ENCODE measurements at places on chromosomes 6 and 20.
A peak's percentile ranks its signal among the peaks of the same experiment; 100 is the strongest.

- H3K27ac ChIP-seq: no peak overlapping the region
- H3K27me3 ChIP-seq: no peaks in the 10 kb centered on the region
- peaks cover 31% of the 10 kb centered on the region for H3K36me3 ChIP-seq
- H3K4me3 ChIP-seq: no peak overlapping the region
- H3K4me1 ChIP-seq: no peaks in the 10 kb centered on the region
- no peak for DNase-seq
Observed at GRCh38 chr6:131581523-131581922, 8.5 kb downstream of the ARG1 start.

DNA sequence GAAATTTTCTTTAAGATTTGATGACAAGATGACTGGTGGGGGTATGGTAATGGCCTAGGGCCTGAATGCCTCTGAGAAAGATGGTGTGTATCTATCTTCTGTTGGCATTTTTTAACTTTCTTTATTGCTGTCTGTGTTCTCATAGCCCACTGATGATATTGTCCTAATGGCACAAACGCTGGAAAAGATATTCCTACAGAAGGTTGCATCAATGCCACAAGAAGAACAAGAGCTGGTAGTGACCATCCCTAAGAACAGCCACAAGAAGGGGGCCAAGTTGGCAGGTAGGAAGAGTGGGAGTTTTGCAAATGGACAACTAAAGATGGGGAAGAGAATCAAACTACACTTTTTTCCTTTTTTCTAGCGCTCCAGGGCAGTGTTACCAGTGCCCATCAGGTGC is 7.5 kb downstream of the BRD2 start:
- no peak for DNase-seq
- no peak overlapping the region for H3K27ac ChIP-seq
- H3K27me3 ChIP-seq: no peaks in the 10 kb centered on the region
- H3K4me1 ChIP-seq: peaks cover 31% of the 10 kb centered on the region

GRCh38 chr20:49810491-49811190 is 2.0 kb upstream of the SLC9A8 start:
- H3K27ac ChIP-seq: no peak overlapping the region
- no peak for DNase-seq
- H3K4me1 ChIP-seq: peaks cover 8% of the 10 kb centered on the region
- H3K27me3 ChIP-seq: no peaks in the 10 kb centered on the region
- peaks cover 7% of the 10 kb centered on the region for H3K36me3 ChIP-seq

DNA sequence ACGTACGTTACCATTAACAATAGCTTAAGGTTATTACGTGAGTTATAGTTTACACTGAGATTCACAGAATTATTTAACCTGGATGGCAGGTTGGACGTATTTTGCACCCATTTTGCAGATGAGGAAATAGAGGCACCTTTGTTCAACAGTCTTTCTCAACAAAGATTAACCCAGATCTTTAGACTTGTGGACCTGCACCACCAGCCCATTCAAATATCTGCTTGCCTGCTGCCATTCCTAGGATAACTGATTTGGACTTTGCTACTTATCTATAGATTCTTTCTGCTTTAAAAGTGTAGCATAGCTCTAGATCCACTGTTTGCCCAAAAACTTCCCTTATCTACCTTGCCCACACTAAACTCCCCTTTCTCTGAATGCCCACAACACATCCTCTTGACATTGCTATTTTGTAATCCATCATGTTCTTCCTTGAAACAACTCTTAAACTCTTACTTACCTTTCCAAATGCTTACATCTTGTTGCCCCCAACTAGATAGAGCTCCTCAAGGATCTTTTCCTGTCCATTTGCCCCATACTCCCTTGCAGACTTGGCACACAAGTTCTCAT is 56.4 kb upstream of the TNFAIP3 start:
- no peaks in the 10 kb centered on the region for H3K4me1 ChIP-seq
- no peak for DNase-seq
- no peak overlapping the region for H3K27ac ChIP-seq
- H3K4me3 ChIP-seq: no peak overlapping the region
- no peaks in the 10 kb centered on the region for H3K36me3 ChIP-seq

DNA sequence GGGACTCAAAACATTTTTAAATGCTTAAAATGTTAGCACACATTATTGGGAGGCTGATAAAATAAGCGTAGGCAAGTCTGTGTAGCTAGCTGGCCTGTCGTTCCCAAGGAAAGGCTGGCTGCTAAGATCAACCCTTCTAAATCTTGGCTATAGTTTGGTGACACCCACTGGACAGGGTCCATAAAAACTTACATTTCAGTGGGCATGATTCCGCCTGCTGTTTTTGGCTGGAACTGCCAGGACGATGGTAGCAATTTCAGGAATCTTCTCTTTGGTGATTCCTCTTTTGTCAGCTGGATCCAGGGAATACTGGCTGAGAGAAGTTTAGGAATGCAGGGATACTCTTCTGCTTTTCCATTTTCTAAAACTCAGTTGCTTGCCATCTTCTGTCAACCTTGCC is 162.2 kb downstream of the NKAIN2 start:
- H3K4me3 ChIP-seq: no peak overlapping the region
- H3K36me3 ChIP-seq: no peaks in the 10 kb centered on the region
- H3K27me3 ChIP-seq: no peaks in the 10 kb centered on the region
- DNase-seq: no peak
- no peak overlapping the region for H3K27ac ChIP-seq

GRCh38 chr6:41055149-41055548 is 2.1 kb downstream of the APOBEC2 start:
- H3K27me3 ChIP-seq: no peaks in the 10 kb centered on the region
- H3K4me1 ChIP-seq: no peaks in the 10 kb centered on the region
- no peak overlapping the region for H3K4me3 ChIP-seq
- no peak for DNase-seq

DNA sequence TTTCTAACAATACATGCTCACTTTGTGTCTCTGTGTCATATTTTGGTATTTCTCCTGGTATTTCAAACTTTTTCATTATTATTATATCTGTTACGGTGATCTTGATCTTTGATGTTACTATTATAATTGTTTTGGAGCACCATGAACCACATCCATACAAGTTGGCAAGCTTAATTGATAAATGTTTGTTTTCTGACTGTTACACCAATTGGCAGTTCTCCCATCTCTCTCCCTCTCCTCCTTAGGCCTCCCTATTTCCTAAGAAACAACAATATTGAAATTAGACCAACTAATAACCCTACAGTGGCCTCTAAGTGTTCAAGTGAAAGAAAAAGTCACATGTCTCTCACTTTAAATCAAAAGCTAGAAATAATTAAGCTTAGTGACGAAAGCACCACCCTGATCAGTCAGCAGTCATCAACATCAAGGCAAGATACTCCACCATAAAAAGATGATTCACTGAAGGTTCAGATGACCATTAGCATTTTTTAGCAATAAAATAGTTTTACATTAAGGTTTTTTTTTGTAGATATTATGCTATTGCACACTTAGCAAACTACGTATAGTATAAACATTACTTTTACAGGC is 61.5 kb downstream of the IBTK start:
- peaks cover 42% of the 10 kb centered on the region for H3K36me3 ChIP-seq
- H3K27me3 ChIP-seq: no peaks in the 10 kb centered on the region
- no peaks in the 10 kb centered on the region for H3K4me1 ChIP-seq
- no peak for DNase-seq

- H3K27ac ChIP-seq: no peak overlapping the region
- no peak overlapping the region for H3K4me3 ChIP-seq
- DNase-seq: no peak
- no peaks in the 10 kb centered on the region for H3K4me1 ChIP-seq
Observed at GRCh38 chr6:142185641-142186040, 38.6 kb downstream of the VTA1 start.

- H3K4me1 ChIP-seq: peaks cover 14% of the 10 kb centered on the region
- H3K36me3 ChIP-seq: peaks cover 9% of the 10 kb centered on the region
- no peak for DNase-seq
- H3K4me3 ChIP-seq: no peak overlapping the region
Observed at GRCh38 chr6:109451376-109451775, 4.2 kb downstream of the MICAL1 start.

- no peak overlapping the region for H3K4me3 ChIP-seq
- no peaks in the 10 kb centered on the region for H3K36me3 ChIP-seq
- DNase-seq: no peak
- H3K27me3 ChIP-seq: no peaks in the 10 kb centered on the region
- H3K27ac ChIP-seq: no peak overlapping the region
Observed at GRCh38 chr20:16437387-16437996, 135.8 kb downstream of the KIF16B start.

DNA sequence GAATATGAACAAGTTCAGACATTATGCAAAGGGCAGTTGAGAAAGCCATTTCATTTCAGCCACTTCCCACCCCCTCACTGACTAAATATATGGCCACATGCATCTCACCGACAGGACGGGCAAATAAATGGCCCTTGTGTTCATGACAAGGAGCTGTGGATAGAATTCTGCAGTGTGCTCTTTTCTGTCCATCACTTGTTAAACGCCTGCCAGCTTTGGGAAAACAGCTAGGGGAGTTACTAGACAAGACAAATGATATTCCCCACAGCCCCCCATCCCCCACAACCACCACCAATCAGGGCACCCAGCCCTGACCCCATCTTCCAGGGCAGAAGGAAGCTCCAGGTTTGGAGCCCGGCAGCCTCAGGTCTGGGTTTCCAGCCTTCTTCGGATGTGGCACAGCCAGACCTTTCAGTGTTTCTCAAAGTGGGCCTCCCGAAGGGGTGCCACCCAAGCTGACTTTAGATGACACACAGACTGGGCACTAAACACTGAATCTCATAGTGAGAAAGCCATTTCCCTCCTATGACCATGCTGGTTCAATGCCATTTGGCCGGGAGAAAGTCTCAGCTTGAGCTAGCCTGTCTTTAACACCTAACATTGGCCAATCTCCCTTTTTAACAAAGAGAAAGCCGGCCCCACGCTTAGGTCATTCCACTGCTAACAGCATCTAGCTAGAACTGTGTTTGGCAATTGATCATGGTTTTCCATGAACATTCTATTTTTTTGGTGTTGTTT is 4.0 kb upstream of the RIPOR3 start:
- H3K27ac ChIP-seq: no peak overlapping the region
- H3K4me1 ChIP-seq: no peaks in the 10 kb centered on the region
- H3K4me3 ChIP-seq: no peak overlapping the region
- no peaks in the 10 kb centered on the region for H3K36me3 ChIP-seq
- no peaks in the 10 kb centered on the region for H3K27me3 ChIP-seq
- no peak for DNase-seq

DNA sequence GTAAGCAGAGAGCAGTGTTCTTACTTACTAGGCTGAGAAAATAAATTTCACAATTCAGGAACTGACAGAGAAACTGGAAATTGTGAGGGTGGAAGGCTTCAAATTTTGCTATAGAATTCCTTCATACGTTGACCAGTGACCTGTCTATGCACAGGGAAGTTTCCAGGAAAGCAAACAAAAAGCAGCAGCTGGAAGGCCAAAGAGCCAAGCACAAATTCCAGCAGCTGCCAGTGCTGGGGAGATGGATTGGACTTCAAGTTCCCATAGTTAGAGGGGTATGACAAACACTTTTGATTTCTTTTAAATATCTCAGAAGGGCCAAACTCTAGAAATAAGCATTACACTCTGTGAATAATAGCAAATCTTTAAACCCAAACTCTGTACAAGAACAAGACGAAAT is 299.1 kb upstream of the KCNQ5 start:
- H3K27ac ChIP-seq: no peak overlapping the region
- H3K27me3 ChIP-seq: no peaks in the 10 kb centered on the region
- H3K4me1 ChIP-seq: no peaks in the 10 kb centered on the region
- no peak overlapping the region for H3K4me3 ChIP-seq
- DNase-seq: no peak

DNA sequence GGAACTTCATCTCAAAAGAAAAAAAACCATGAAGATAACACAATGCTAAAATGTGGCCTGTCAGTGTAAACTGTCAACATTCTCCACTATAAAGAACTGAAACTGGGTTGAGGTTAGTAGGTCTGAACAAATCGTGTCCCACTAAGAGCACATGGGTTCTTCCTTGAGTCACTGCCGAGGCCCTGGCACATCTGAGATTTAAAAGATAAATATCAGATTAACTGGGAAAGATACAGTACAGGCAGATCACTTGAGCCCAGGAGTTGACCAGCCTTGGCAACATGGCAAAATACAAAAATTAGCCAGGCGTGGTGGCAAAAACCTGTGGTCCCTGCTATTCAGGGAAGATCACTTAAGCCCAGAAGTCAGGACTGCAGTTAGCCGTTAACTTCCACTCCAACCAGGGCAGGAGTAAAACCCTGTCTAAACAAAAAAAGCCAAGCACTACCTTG is 5.6 kb downstream of the EEF1A1 start:
- no peak overlapping the region for H3K4me3 ChIP-seq
- no peak for DNase-seq
- H3K36me3 ChIP-seq: peaks cover 39% of the 10 kb centered on the region
- H3K27me3 ChIP-seq: no peaks in the 10 kb centered on the region
- peak overlapping the region; percentile 64 for H3K27ac ChIP-seq
- H3K4me1 ChIP-seq: peaks cover 36% of the 10 kb centered on the region

Data from ascending aorta (tissue), 2 donors.